ENCODE measurements at places on chromosomes 7 and 10.
A peak's percentile ranks its signal among the peaks of the same experiment; 100 is the strongest.

- no peak for DNase-seq
These were observed 491.8 kb upstream of the GHITM start for GRCh38 chr10:83647526-83647925.

- no peak for DNase-seq
These were observed 67.5 kb downstream of the NT5C2 start for GRCh38 chr10:103125323-103126267.

DNA sequence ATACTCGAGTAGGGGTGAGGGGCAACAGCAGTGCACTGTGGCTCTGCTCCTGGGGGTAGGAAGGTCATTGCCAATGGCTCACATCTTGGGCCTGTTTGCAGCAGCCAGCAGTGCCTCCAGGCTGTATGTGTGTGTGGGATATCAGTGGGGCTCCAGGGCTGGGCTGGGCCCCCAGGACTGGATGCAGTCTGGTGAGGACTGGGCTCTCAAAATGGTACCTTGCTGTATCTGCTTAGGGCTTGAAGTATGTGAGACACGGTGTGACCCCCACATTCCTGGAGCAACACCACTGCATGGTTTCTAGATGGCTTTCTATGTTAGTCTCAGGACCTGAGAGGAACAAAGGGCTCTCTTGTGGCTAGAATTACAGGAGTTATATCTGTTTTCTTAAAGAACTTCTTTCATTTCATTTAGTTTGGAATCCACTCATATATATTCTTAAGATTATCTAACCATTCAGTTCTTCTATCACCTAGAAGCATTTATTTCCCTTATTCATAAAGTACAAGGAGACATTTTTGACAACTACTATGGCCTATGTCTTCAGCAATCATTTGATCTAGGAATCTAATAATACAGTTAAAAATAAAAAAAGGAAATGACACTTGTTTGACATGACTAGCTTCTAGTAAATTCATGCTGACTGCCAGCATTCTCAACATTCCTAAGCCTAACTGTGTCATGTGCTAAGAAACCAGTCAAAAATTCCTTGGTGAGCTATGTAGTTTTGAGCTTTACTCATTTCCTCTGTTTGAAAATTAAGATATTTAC lies 443.2 kb upstream of the SEMA3A start:
- no peak for DNase-seq

DNA sequence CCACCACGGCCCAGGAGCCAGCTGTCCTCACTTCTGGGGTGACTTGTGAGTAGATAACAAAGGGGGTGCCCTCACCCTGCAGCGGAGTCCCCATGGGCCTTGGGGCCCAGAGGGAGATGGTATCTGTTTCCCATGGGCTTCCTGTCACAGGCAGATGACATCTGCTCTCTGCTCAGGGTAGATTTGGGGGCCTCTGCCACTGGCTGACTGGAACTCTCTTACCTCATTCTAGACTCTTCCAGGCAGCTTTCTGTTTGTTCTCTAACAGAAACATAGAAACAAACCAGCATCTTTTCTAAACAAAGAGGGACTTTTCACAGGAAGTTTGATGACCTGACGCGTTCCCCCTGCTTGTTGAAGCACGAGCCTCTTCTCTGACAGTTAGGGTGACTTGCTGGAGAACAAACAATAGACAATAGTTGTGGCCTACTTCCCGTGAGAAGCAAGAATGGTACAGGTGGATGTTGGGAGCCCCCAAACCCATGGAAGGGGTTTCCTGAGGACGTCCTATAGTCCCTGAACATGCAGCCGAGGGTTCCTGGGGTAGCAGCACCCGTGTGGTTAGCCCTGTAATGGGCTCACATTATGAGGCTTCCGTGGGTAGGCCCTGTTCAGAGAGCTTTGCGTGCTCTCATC lies 61.6 kb downstream of the GRK5 start:
- no peak for DNase-seq

DNA sequence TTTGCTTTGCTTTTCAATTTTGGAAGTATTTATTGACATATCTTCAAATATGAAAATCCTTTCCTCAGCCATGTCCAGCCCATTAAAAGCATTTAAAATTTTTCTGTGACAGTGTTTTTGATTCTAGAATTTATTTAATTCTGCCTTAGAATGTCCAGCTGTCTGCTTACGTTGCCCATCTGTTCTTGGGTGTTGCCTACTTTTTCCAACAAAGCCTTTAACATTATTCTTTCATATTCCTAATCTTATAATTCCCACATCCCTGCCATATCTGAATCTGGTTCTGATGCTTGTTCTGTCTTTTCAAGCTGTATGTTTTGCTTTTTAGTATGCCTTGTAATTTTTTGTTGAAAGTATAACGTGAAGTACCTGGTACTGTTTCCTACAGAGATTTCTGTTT lies 204.7 kb upstream of the VSTM2A start:
- no peak for DNase-seq

DNA sequence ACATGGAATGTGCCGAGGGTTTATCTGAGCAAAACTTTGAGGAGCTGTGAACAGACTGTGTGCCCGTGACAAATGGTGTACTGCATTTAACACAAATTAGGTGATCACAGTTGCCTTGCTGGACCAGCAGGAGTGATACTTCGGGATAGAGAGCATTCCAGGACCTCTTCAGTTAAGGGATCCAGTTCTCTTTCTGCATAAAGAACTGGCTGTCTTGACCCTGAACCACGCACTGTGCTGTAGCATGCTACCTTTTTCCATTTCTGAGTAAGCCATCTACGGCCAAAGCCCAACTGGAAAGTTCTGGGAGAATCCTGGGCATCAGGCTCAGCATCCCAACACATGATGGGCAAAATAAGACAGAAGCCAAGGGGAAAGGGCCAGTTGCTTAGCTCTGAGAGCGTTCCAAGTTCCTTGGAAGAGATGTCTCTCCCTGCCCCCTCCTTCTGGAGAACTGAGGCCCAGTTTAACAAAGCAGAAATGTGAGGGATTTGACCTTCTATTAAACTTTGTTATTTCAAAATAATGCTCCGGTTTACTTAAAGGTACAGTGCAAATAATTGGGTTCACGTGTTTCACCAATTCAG lies 37.9 kb upstream of the ADD3 start:
- no peak for DNase-seq

DNA sequence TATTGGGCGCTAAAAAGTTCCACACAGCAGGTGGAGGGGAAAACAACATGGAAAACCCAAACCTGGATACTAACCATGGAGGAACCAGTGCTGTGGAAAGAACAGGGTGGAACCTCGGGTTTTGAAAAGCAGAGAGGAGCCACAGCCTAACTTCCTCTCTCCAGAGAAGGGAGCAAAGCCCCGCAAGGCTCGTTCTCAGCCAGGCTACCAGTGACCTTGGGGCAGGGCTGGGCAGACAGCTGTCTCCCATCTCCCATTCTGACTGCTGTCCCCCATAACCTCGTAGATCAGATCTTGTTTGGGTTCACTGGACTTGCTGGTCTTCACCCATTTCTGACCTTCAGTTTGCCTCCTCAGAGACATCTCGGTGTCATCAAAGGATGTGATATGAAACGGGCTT lies 47.5 kb upstream of the FGFR2 start:
- no peak for DNase-seq

GRCh38 chr7:18145160-18145559 lies 117.5 kb upstream of the PRPS1L1 start:
- DNase-seq: no peak

GRCh38 chr7:107100824-107101223 lies 56.3 kb downstream of the PRKAR2B start:
- no peak for DNase-seq

DNA sequence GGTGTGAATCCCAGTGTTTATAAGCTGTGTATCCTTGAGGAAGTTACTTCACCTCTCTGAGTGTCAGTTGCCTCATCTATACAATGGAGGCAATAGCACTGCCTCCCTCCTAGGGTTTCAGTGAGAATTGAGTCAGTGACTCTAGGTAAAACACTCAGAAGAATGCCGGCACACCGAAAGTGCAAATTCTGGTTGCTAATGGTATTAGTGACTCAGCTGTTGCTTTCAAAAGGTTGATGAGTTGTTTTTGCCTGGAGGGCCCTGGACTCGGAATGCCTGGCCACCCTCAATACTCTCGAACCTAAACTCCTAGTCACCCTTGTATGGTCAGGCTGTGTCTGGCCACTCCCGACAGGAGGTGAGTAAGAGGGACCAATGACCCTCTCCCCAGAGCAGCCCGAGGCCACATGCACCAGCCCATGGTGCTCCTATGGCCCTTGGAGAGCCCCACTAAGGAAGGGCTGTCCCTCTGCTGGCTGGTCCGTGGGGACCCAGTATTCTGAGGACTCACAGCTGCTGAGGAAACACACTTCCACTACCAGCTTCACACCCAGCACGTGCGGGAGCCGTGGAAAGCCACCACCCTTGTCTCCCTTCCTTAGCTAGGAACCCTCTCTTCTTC lies 60.2 kb downstream of the CALML3 start:
- no peak for DNase-seq

- DNase-seq: no peak
These were observed 53.7 kb downstream of the KCNH2 start for GRCh38 chr7:150924369-150924781.

DNA sequence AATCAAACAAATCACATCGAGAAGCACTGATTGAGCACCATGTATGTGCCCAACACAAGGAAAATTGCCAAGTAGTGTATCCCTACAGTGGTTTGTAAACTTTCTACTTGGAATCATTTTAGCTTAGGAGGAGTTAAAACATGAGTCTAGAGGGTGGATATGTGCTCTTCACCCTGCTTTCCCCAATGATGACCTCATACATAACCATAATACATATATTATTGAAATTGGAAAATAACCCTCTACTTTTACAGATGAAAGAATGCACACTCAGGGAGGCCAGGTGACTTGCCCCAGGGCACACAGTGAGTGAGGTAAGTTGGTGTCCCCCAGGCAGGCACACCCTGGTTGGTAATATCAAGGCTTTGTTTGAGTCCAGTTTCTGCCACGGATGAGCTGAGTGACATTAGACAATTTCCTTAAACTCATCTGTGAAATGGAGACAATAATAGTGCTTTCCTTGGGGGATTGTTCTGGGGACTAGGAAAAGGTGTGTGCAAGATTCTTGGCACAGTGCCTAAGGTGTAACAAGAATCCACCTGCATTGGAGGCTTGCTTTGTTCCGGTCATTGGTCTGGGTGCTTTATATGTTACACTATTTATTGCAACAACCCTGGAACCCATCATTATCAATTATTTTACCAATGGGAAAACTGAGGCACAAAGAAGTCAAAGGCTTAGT lies 50.7 kb downstream of the BPGM start:
- no peak for DNase-seq

GRCh38 chr10:133124357-133125211 lies 35.4 kb upstream of the KNDC1 start:
- DNase-seq: no peak

DNA sequence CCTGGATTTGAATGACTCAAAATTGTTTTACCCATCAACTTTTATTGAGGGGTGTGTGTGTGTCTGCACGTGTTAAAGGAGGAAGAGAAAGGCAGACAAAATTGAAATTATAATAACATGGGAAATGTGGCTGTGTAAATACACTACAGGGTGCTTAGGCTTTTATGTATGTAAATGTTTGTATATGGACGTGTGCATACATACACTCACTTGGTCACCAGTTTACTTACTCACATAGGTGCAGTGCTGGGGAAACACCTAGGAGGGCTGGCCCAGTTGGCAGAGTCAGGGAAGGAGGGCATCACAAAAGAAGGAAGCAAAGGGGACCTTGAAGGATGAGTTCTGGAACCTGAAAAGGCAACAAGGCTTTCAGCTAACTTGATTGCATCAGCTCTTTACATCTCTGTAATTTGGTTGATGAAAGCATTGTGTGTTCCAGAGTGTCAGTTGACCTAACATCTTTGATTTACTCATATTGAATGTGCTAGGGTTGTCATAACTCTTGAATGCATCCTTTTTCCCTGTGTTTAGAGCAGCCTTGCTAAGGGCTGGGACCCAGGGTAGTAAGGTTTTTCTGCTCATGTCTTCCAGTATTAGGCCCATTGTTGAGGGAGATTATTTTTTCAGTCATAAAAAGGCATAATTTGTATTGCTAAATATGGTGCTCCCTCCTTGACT lies 10.2 kb downstream of the WDR11 start:
- no peak for DNase-seq

DNA sequence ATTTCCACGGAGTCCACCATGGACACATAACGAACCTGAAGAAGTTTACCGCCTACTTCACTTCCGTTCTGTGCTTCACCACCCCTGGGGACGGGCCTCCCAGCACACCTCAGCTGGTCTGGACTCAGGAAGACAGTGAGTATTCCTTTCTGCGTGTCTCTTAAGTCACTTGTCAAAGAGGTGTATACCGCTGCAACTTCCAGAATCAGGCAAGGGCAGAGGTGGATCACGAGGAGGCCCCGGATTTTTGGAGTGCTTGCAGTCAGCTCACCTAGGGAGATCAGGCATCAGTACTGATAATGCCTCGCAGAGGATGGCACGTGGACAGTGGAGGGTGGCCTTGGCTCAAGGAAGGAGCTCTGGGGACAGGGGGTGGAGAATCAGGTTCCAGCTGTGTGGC lies 630.4 kb upstream of the FOXK1 start:
- no peak for DNase-seq

- DNase-seq: no peak
These were observed 192.6 kb downstream of the CFTR start for GRCh38 chr7:117672453-117672852.

- no peak for DNase-seq
These were observed 541 bp downstream of the ELMO1 start for GRCh38 chr7:37448011-37448635.

- DNase-seq: no peak
These were observed 450.7 kb downstream of the KCNMA1 start for GRCh38 chr10:77186936-77187335.

DNA sequence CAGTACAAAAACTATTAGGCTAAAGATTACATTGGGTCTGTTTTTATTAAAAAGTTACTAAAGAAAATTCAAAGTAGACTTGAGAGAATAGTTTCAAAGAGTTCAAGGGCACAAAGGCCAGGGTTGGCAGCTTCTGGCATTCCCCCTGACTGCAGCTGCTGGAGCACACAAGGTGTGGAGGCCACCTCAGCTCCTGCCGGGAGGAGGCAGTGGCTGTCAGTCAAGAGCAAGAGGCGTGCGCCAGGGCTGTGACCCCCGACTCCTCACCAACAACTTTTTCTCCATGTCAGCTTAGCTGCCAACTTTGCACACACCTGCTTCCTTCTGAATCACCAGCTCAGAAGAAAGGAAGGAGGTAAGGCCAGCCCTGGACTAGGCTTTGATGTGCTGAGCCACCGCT lies 144.6 kb upstream of the PLXNA4 start:
- no peak for DNase-seq

DNA sequence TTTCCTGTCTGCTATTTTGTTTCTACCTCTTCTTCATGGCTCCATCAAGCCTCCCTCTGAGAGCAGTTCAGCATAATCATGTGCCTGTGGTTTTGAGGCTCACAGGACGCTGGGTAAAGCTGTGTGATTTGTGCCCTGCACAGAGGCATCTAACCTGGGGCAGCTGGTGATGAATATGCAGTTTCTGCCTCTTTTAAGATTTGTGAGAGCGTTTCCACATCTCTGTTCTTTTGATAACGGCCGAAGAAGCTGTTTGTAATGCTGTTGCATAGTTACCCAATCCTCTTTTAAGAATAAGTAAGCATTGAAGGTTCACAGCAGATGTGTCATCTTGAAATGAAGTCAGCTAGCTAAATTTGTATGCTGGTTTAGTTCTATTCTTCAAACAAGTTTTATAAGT lies 45.2 kb downstream of the PNLIPRP3 start:
- peak; percentile 32 for DNase-seq

Data from amygdala (tissue), 56 donors.